ENCODE measurements at places on chromosomes 3 and 15. TPM values are rescaled to one million over a fixed set of nuclear protein-coding genes. Genes with fewer than 3 reads are reported as not detected.

Gene GPR149
- not detected for total RNA-seq

Gene TAGLN3
- total RNA-seq = 7.1 TPM

Gene IGSF10
- total RNA-seq = 0.03 TPM

Gene DNAH12
- not detected for total RNA-seq

Gene NTRK3
- total RNA-seq = not detected

Gene GABRA5
- not detected for total RNA-seq

Gene KLHL6
- total RNA-seq = 39.7 TPM

Gene C3orf70
- total RNA-seq = not detected

DNA sequence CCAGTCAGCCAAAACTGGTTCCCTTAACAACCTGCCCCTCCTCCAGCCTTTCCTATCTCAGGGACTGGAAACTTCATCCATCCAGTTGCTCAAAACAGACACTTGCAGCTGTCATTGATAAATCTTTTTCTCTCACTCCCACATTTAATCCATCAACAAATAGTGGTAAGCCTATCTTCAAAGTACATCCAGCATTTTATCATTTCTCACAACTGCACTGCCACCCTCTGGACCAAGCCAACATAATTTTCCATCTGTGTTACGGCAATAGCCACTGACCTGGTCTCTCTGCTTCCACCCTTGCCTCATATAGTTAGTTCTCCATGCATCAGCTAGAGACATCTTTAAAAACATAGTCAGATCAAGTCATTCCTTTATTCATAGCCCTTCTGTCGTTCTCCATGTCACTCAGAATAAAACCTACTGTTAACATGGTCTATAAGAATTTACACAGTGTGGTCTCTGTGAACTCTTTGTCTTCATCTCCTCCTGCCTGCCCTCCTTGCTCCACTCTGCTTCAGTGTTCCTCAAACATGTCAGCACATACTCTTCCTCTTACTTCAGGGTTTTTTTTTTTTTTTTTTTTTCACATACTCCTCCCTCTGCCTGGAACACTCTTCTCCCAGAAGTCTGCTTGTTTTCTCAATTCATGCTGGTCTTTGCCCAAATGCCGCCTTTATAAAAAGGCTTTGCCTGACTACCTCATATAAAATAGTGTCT, 102.5 kb upstream of the COL6A5 start:
- ATAC-seq = no peak

DNA sequence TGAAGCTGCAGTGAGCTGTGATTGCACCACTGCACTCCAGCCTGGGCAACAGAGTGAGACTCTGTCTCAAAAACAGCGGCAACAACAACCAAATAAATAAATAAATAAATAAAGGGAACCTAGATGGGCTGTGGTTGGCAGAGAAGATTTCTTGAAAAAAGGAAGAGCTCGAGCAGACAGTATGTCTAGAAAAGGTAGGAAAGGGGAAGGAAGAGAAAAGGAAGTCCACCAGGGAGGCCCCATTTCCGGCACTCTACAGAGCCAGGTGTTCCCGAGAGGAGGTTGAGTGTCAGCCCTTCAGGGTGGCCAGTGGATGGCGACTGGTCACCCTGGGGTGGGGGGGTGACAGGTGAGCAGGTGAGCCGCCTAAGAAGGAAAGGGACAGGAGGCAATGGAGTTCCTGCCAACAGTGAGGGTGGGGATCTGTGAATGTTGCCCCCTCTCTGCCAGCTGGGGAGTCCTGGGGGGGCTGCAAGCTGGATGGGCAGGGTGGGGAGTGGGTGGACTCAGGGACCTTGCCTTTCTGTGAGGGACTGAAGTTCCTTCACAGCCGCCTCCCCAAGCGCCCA, 14.8 kb downstream of the PAQR5 start:
- ATAC-seq = no peak

DNA sequence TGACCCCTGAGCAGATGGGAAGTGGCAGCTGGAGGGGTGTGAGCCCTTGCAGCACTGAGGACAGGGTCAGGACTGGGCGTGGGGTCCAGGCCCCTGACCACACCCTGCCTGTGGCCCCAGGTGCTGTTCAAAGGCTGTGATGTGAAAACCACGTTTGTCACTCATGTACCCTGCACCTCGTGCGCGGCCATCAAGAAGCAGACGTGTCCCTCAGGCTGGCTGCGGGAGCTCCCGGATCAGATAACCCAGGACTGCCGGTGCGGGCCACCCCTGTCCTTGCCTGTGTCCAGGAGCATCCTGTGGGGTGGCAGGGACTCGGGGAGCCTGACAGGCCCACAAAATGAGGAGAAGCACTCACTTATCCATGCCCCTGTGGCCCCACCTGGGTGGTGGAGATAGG, 5.9 kb downstream of the STAB1 start:
- no peak for ATAC-seq

DNA sequence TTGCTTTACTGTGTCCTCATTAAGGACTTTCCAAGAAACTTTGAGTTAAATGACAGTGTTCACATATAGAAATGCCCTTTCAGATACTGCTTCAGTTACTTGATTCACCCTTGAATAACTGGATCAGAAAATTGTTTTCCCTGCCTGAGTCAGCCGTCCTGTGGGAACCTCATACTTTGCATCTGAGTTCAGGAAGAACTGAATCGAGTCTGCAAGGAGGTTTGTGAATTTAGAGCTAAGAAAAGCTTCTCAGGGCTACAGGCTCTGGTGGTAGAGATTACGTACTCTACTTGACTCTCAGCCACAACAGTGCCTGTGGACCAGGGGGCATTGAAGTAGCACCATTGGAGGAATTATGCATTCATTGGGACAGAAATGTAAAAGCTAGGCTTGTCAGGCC, 252.4 kb upstream of the C2CD4B start:
- ATAC-seq = no peak

GRCh38 chr3:172107403-172107802, 68.0 kb downstream of the FNDC3B start:
- peak; percentile 91 for ATAC-seq

GRCh38 chr3:186746008-186746407, 28.8 kb downstream of the KNG1 start:
- no peak for ATAC-seq

DNA sequence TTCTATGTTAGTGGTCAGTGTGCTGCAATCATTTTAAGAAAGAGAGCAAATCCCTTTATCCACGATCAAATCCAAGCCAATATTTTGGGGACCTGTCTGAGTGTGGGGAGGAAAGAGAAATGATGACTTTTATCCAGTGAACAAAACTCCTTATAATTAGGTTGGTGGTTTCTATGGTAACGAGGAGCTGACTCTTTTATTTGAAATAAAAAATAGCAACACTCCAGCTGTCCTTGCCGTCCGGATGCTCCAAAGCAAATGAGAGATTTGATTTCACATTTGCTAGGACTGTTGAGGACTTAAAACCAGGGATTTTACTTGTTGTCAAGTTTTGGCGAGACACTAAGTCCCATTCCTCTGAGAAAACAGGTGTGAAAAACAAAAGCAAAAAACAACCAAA, 154.0 kb upstream of the PRICKLE2 start:
- ATAC-seq = no peak

GRCh38 chr15:75713338-75713895, 769 bp upstream of the CSPG4 start:
- no peak for ATAC-seq

GRCh38 chr3:194174980-194175379, 39.0 kb downstream of the HES1 start:
- no peak for ATAC-seq

DNA sequence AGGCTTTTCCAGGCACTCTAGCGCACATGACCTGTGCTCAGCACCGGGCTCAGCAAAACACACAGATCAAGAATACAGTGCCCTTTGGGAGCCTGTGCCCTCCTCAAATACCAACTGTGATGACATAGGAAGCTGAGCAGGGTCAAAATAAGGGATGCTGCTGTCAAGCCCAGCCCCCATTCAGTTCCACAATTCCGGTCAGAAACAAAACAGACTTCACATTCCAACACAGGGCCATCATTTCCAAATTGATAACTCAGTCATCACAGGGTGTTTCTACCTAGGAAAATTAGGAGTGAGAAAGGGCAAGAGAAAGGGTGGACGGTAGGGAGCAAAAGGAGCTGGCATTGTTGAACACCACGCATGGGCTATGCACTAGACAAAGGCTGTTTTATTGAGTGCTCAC, 158.4 kb upstream of the CCDC54 start:
- no peak for ATAC-seq

GRCh38 chr3:4408958-4409357, 58.1 kb downstream of the SUMF1 start:
- ATAC-seq = no peak

DNA sequence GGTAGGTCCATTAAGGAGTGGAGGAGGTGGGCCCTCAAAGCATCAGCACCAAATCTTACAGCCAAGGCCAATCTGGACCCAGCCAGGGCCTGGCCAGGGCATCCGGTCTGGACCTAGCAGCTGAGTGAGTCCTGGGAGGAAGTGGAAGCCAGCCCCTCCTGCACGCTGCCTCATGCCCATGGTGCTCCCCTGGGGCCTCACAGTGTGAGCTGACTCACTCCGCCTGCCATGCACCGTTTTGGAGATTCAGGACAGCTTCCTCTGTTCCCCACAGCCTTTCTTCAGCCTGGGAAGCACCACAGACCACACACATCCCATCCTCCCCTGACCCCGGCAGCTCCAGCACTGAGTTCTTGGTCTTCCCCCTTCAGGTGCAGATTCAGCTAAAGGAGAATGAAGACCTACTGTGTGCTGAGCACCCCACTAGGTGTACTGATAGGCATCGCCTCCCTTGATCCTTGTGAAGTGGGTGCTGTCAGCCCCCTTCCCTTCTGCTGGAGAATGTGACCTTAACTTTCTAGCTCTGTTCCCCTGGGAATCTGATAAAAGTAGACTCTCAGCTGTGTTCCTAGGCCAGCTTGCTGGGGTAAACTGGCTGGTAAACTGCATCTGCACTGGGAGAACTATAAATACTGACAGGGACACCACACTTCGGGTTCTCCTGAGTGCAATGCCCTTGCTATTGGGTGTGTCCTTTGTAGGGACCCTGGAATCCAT, 36.8 kb upstream of the SEC13 start:
- no peak for ATAC-seq

- ATAC-seq = no peak
These were observed 128.8 kb upstream of the LMOD3 start for GRCh38 chr3:69251078-69251805.

DNA sequence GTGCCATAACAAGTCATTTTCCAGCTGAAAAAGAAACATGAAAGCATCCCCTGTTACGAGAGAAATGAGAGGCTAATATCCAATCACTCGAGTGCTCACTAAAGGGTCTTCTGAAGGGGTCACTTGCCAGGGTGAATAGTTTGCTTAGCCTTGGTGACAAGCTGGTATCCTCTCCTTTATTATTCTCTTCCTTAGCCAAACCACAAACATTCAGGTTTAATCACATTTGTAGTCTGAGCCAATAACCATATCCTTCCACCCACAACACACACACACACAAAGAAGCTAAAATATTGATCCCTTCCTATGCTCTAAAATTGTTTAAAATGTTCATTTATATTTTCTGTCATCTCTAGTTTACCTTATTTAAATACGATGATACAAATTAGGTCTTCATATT, 240.5 kb upstream of the TMCO5A start:
- ATAC-seq = no peak

DNA sequence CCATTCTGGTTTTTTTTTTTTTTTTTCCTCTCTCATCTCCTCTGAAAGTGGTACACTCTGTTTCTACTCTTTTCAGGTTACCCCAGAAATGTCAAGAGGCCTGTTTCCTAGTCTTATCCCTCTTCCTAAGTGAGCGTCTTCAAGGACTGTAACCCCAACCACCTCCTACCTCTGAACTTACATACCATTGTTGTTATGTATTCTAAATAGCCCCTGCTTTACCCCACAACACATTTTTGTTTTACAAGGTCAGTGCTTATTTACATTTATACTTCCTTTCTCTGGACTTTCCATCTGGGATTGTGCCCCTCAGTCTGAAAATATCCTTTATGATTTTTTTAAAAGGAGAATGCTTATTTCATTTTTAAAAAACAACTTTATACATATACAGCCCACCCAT, 38.8 kb downstream of the PTH1R start:
- ATAC-seq = no peak

DNA sequence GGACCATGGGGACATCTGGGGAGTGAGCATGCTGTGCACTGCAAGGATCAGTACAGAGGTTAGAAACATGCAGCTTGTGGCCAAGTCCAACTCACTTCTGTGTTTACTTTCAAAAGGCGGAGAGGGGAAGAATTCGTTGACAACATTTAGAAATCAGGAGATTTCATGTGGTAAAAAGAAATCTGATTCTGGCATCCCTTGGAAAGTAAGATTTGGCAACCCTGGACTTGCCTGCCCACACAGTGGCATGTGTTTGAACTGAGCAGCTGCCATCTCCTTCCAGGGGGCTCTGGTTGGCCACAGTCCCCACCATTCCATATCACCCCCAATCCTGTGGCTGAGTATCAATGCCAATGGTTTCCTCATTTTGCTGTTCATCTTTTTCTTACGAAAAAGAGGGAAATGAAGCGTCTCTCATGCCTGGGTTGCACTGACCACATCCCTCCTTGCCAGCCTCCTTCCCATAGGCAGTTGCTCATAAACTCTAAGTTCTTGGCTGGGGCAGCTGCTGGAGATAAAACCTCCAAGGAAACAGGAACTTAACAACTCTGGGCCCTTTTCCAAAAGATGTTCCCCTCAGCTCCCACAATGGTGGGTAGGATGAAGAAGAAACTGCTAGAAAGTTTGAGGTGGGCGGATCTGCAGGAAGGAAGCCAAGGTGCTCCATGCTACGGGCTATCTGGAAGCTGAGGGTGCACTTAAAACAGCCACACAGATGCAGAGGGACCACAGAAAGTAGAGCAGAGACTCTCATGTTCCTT, 29.2 kb downstream of the SLC6A11 start:
- ATAC-seq = no peak

GRCh38 chr3:115627180-115628074, 4.1 kb downstream of the GAP43 start:
- no peak for ATAC-seq

- ATAC-seq = no peak
These were observed 41.6 kb upstream of the MRPS22 start for GRCh38 chr3:139302084-139302800.

DNA sequence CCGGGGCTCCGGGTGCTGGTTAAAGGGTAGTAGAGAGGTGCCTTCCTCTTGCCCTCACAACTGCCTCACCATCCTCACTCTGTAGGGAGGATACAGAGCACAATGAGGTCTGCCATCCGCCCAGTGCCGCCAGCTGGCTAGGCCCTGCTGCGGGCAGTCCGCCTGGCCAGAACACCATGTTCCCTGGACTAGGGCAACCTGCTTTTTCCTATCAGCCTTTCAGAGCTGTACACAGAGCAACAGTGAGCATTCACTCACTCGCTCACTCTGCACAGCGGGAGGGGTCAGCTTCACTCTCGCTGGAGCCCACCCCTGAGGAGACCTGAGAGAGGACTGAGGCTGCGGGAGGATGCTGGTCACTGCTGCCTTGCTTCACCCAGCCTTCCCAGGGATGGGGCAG, 218.7 kb upstream of the CHRNA7 start:
- no peak for ATAC-seq
